Amygdala (tissue), 56 donors: ENCODE measurements at places on chromosomes 13 and 19.

GRCh38 chr13:48511621-48512230 lies 21.2 kb downstream of the RCBTB2 start:
- no peak for DNase-seq

DNA sequence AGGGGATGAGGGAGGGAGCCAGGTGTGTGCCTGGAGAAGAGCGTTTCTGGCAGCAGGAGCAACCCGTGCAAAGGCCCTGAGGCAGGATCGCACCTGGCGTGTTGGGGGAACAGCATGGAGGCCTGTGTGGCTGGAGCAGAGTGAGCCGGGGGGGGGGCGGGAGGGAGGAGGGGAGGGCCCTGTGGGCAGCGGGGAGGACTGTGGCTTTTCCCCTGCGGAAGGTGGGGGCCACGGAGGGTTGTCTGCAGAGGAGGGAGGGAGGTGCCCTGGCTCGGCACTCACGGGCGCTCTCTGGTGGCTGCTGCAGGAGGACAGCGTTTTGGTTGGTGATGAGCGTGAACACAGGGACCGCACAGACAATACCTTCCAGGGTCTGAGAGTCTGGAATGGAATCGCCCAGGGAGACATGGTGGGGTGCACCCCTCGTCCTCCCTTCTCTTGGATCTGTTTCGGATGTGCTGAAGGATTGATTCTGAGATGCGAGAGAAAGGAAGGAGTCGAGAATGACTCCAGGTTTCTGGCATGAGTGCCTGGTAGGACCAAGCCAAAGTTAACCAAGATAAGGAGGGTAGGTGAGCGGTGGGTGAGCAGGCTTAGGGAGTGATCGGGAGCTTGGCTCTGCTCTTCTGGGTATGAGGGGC lies 6.5 kb downstream of the RAB11B start:
- DNase-seq, result peak; percentile 54

GRCh38 chr19:44959691-44960090 lies 4.5 kb downstream of the CLPTM1 start:
- no peak for DNase-seq

DNA sequence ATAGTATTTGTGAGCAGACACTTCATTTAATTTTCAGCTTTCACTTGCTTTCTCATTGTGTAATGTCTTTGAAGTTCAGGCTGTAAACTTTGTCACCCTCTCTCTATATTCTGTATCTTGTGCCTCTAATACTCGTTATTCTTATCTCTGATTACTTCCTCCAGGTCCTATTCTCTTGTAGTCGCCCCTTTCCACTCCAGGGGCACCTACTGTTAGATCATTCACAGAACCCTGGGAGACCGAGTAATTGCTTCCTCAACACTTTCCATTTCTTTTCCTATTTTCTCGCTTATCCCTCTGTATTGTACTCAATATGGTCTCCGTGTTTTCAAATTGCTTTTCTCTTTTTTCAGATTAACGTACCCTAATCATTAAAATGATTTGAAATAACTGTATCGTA lies 93.9 kb upstream of the TDRD3 start:
- DNase-seq, result no peak
